ENCODE measurements at places on chromosomes 6 and 20.

GRCh38 chr6:118808793-118809638 lies 84.9 kb upstream of the ASF1A start:
- DNase-seq: no peak

DNA sequence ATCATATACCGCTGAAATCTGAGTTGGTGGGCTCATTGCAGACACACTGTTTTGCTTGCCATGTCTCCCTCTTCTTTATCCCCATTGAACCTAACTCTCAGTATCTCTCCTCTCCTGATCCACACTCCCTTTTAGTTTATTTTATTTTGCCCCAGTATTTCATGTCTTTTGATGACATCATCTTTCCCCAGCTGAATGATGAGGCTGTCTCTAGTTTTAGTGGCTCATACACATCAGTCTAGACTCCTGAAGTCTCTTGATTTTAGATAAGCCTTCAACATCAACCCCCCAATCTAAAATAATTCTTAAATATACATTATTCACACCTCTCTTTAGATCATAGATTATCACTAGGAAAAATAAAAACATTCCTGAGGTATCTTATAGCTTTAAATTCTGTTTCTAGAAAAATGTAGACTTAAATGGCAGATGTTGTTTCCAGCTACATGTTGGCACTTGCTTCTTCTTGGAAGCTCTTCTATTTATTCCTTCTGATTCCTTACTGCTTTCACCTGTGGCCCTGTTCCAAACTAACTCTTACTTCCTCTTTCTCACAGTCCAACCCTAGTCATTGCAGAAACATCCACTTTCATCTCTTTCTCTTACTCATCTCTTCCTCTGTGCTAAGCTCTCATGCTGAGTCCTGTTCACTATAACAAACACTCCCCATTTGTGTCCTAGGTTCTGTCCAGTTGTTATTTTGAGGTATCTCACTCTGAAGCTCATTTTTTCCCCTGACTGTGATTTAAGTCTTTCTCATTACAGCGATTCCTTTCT lies 191.9 kb upstream of the SLC35B3 start:
- DNase-seq: peak; percentile 6

DNA sequence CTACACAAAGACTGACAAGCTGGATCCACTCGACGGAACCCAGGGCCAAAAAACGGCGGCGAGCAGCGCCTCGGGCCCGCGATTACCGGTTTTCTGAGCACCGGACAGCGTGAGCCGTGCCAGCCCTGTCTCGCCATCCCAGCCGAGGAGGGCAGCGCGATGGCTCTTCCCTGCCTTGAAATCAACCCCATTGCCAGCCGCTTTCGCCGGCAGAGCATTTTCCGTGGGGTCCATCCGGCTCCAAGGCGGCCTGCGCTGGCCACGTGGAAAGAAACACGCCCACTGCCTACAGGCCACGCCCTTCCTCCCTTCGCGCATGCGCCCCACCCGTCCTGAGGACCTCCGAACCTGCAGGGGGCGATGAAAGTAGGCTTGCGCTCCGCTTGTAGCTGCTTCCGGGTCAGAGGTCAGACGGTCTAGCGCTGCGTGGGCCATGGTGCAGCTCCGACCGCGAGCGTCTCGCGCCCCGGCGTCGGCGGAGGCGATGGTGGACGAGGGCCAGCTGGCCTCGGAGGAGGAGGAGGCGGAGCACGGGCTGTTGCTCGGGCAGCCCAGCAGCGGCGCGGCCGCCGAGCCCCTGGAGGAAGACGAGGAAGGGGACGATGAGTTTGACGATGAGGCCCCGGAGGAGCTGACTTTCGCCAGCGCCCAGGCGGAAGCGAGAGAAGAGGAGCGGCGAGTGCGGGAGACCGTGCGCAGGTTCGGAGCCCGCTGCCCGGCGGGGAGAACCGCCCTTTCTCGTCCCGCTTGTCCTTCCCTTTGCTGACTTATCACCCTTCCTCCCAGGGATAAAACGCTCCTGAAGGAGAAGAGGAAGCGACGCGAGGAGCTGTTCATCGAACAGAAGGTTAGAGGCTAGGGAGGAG lies at the start of gene NOL7:
Gene NOL7 (plus strand): TSS at position 410 of the 866 bp plus-strand sequence. CDS start 24 bp downstream, at position 434.
- peak; percentile 92 for DNase-seq

DNA sequence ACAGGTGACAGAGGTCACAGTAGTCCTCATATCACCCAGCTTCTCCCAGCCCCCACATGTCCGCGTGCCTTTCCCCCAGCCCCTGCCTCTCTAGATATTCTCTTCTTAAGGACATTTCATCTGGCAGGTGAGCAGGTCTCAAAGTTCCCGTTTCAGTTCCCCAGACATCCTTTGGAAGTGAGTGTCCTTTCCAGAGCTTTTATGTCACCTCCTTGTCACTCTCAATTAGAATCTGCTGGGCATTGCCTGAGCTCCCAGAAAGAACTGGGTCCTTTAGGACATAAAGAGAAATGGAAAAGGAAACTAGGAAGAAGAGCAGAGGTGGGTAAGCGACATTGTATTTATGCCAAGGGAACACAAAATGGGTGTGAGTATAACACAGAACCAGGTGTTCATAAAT lies 66.9 kb upstream of the CEP85L start:
- no peak for DNase-seq

DNA sequence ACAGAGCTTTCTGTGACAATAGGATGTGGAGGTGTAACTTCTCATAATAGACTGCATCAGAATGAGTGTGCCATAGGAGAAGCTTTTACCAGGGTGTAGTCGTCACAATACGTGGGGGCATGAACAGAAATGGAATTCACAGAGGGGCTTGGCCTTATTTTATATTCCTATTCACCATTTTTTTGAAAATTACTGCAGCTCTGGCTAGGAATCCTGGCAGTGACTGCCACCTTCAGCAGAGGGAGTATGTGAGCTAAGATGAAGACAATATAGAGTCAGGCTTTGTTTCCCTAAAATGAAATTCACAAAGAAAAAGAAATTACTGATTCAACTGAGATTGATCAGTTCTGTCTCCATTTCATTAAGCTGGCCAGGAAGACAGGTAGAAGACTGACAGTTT lies 13.9 kb downstream of the TOMM6 start:
- no peak for DNase-seq

DNA sequence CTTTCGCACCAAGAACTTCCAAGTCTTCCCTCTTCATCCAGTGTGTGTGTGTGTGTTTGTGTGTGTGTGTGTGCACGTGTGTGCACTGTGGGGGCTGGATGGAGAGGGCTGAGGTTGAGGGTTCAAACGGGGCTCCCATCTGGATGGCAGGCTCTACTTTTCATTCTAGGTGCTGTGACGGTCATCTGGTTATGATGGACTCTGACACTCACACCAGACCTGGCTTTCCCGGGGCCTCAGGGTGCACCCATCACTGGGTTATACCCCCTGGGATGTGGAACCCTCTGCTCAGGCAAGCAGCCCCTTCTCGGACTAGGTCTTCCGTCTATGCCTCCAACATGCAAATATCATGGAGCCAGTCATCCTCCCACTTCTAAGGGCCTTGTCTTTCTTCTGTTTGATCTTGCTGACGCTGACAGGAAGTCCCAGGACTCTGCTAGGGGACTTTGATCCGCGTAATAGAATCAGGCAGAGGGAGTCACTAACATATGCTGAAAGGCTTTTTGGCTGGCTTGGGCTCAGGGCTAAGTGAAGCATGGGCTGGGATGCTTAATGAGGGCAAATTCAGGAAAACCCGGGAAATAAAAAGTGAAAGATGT lies 313.6 kb downstream of the CDC5L start:
- DNase-seq: no peak

GRCh38 chr20:9180481-9181257 lies 111.8 kb downstream of the PLCB4 start:
- DNase-seq: no peak

GRCh38 chr6:46990031-46990644 lies 52.0 kb downstream of the ADGRF1 start:
- no peak for DNase-seq

GRCh38 chr20:25071734-25072133 lies 10.2 kb downstream of the VSX1 start:
- no peak for DNase-seq

- DNase-seq: no peak
Measured at GRCh38 chr6:158037771-158038170, 56.1 kb downstream of the SYNJ2 start.

DNA sequence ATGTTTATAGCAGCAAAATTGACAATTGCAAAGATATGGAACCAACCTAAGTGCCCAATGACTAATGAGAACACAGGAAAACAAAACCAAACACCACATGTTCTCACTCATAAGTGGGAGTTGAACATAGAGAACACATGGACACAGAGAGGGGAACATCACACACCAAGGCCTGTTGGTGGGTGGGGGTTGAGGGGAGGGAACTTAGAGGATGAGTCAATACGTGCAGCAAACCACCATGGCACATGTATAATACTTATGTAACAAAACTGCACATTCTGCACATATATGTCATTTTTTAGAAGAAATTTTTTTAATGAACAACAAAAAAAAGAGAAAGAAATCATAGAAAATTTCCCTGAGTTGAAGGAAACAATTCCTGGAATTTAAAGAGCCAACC lies 3.9 kb downstream of the EPM2A start:
- DNase-seq: no peak

GRCh38 chr20:44032583-44033331 lies 118.1 kb downstream of the TOX2 start:
- no peak for DNase-seq

GRCh38 chr6:37632989-37633550 lies 64.6 kb downstream of the MDGA1 start:
- no peak for DNase-seq
